Stimulated activated CD8-positive, alpha-beta memory T cell treated with anti-CD3 and anti-CD28 coated beads, Interleukin-4, amount 100 ng/mL, for 24 hours (primary cell): ENCODE measurements at places on chromosomes 2 and 18.

GRCh38 chr2:150169237-150169629 lies 318.2 kb downstream of the RND3 start:
- no peak for DNase-seq

- no peak for DNase-seq
These were observed 88.8 kb downstream of the UXS1 start for GRCh38 chr2:106105151-106105922.

GRCh38 chr2:70541481-70542020 lies 12.1 kb downstream of the TGFA start:
- DNase-seq, result no peak

- DNase-seq, result no peak
These were observed 98.0 kb downstream of the INHBB start for GRCh38 chr2:120443946-120444345.

GRCh38 chr2:43178602-43179542 lies 47.5 kb downstream of the ZFP36L2 start:
- no peak for DNase-seq

DNA sequence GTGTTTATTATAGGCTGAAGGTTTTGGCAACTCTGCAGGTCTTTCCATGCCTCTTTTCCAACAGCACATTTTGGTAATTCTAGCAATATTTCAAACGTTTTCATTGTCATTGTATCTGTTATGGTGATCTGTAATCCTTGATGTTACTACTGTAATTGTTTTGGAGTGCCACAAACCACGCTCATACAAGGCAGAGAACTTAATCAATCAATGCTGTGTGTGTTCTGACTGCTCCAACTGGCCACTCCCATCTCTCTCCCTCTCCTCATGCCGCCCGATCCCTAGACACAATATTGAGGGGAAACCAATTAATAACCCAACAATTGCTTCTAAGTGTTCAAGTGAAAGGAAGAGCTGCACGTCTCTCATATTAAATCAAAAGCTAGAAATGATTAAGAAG lies 32.9 kb downstream of the HDLBP start:
- no peak for DNase-seq

GRCh38 chr2:126669772-126670171 lies 13.8 kb downstream of the GYPC start:
- no peak for DNase-seq
